ENCODE measurements at places on chromosomes 13 and 19.

GRCh38 chr19:57262044-57262443 lies 18.2 kb upstream of the ZNF460 start:
- no peak for DNase-seq

DNA sequence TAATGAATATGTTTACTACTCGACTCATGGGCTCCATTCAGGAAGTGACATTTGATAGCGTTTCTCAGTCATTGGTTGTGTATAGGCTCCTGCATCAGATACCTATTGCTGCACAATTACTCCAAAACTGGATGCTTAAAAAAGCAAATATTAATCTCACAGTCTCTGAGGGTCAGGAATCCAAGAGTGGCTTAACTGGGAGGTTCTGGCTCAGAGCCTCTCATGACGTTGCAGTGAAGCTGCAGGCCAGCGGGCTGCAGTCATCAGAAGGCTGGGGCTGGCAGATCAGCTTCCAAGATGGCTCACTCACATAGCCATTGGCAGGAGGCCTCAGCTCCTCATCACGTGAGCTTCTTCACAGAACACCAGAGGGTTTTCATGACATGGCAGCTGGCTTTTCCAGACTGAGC lies 525.1 kb upstream of the NBEA start:
- DNase-seq, result peak; percentile 83

DNA sequence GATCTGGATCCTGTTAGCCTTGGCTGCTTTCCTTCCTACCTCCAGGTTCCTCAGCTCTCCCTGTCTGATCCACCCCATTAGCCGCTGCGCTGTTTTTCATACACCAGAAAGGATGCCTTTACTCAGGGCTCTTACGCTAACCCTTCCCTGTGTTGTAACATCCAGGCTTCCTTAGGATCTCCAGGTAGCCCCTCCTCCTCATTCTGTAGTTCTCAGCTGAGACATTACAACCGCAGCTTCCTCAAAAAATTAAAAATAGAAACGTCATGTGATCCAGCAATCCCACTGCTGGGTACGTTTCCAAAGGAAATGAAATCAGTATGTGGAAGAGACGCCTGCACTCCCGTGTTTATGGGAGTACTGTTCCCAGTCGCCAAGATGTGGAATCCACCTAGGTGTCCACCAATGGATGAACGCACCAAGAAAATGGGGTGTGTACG lies 18.4 kb upstream of the MYADM start:
- peak; percentile 94 for DNase-seq

- no peak for DNase-seq
Observed at GRCh38 chr13:51221674-51222036, 543 bp upstream of the FAM124A start.

GRCh38 chr13:110443622-110444225 lies 117.8 kb downstream of the RAB20 start:
- DNase-seq, result peak; percentile 22

DNA sequence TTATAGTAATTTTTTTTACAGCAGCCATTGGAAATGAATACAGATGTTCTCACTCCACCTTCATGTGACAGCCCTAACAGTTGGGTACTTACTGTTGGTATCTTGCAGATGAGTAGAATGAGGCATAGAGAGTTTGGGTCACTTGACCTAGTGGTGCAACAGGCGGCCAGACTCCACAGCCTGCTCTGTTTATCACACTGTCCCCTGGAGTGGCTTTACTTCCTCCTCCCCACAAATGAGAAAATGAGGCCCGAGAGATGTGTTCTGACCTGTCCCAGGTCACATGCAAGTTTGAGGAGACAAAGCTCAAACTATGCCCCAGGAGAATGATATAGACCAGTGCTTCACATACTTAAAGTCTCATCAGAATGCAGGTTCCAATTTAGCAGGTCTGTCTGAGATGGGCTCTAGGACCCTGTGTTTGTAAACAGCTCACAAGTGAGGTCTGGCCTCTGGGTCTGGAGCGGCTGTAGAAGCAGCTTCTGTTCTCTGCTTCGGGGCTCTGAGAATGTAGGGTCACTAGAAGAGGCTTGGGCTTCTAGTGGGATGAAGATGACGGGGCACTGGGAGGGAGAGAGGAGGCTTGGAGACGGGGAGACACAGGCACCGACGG lies 37.4 kb upstream of the RCBTB2 start:
- DNase-seq, result no peak

DNA sequence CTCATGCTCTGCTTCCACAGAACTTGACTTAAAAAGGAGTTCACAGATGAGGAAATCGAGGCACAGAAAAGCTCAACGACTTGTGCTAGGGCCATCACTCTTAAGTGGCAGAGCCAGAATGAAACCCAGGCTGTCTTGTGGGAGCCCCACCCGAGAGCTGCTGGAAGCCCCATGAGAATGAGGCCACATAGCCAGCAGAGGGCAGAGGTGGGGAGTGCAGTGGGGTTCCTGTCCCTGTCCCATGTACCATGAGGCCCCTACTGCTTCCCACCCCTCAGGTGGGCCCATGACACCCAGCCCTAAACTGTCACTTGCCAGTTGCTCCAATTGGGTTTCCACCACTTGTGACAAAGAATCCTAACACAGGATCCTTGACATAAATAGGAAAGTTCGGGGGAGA lies 175.9 kb downstream of the IRS2 start:
- DNase-seq, result peak; percentile 20

GRCh38 chr13:29594303-29594709 lies 1.2 kb downstream of the SLC7A1 start:
- DNase-seq, result peak; percentile 89

DNA sequence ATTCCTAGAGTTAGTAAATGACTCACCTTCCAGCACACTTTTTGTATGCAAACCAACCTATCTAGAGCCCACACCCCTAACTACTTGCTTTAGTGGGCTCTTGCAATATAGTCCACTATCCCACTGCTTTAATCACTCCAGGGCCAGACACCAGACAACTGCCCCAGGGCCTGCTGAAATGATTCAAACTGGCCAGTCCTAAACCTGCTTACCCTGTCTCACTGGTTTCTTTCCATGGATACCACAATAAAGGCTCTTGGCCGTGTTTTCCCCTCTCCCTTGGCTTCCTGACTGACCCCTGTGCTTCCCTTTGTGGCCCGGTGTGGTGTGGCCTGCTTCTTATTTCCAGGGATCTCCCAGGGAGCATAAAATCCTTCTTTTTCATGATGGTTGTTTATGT lies 14.6 kb downstream of the HS6ST3 start:
- no peak for DNase-seq

DNA sequence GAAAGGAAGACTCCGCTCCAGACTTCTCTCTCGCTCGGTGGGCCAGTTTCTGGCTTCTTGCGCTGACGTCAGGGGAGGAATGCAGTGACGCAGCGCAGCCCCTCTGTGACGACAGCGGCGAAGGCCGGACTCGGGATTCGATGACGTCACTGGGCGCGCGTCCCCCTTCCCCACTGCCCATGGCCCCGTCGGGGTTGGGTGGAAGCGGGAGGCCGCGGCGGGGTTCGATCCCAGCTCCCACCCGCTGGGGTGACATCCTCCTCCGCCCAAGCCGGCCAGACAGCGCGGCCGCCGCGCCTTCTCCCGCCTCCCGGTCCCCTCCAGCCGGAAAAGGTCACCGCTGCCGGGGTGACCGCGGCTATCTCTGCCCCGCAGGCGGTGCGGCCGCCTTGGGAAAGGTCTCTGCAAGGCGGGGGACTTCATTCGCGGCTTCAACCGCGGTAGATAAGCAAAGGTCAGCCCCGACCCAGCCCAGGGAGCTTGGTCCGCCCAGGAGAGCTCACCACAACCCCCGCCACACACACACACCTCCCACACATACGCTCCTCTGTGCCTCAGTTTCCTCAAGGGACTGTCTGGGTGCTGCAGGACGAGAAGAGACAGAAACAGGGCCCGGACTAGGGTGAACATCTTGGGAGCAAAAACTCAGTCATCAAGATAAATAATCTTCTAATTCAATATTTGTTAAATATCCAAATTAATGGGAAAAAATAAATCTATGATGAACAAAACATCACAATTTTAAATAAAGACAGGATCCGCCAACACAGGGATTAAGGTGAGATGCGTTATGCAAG lies 844 bp upstream of the RFX1 start:
- no peak for DNase-seq

- DNase-seq, result no peak
Observed at GRCh38 chr13:29975283-29975682, 124.9 kb upstream of the UBL3 start.

Data from fibroblast of mammary gland (primary cell).